HS-5 (cell line): ENCODE measurements at places on chromosomes 3 and 15.
A peak's percentile ranks its signal among the peaks of the same experiment; 100 is the strongest.

DNA sequence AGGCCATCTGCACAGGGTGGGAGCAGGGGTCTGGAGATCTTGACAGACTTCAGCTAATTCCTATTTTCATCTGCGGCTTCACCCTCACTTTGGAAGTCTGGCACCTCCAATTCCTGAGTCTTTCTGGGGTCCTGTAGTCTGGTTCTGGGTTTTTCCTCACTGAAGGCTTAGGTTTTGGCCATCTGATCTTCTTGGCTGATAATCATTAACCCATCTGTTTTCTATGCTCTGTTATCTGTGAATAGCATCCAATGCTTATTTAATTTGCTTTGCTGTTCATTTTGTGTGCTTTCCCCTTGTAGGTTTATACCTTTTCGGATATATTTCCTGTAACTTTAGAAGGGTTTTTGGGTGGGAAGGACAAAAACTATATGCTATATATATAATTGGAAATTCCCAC lies 17.6 kb downstream of the TATDN2 start:
- no peak for DNase-seq

DNA sequence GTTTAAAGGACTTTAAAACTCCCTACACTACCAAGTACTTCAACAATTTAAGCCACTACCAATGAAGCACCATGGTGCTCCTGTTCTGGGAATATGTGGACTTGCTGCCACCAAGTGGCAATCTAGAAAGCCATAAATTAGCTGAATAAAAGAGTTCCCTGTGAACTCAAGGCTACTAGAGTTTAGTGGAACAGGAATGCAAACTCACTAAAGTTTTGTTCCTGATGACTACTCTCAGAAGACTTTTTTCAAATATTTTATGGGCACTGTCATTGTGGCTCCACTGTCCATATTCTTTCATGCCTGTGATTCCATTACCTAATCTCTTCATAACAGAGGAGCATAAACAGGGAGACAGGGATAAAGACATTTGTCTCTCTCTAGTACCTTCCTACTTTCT lies 63.9 kb downstream of the TMCC1 start:
- peak; percentile 85 for DNase-seq

- DNase-seq: no peak
These were observed at the start of gene MPI for GRCh38 chr15:74889883-74890664. Gene MPI, plus strand, starts transcription at chr15:74890042. Its CDS starts 32 bp downstream, at chr15:74890074.

DNA sequence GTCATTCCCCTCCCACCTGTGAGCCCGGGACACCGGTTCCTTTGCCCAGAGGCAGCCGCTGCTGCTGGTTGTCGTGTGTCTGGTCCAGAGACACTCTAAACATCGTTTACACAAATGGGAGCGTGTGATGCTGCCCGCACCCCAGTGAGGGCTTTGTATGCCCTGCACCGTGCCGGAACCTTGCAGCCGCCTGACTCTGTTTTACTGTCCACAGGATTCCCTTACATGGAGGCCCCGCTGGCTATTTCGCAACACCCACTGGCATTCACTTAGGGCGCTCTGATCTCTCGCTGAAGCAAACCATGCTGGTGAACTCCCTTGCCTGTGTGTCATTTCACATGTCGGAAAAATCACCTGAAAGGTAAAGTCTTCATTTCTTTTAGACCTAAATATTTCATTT lies 100.8 kb upstream of the SLC6A6 start:
- no peak for DNase-seq

GRCh38 chr15:28930011-28930410 lies 44.2 kb downstream of the APBA2 start:
- DNase-seq: no peak

DNA sequence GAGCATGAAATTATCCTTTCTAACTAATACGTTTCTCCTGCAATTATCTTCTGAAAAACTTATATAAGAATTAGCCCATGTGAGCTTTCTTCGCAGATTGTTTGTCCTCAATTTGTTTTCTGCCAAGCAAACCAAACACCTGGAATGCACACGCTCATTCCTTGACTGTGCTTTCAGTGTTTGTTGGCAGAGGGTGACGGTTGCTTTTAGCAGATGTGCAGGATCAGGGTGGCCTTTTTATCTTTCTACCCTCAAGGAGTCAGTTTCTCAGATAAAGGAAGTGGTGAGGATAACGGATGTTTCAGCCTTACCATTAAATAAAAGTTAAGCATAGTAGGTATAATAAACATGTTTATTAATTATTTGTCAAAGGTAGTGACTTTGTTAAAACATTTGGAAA lies 15.2 kb downstream of the ARPP21 start:
- no peak for DNase-seq

GRCh38 chr3:143464850-143465249 lies 345.3 kb downstream of the CHST2 start:
- no peak for DNase-seq

DNA sequence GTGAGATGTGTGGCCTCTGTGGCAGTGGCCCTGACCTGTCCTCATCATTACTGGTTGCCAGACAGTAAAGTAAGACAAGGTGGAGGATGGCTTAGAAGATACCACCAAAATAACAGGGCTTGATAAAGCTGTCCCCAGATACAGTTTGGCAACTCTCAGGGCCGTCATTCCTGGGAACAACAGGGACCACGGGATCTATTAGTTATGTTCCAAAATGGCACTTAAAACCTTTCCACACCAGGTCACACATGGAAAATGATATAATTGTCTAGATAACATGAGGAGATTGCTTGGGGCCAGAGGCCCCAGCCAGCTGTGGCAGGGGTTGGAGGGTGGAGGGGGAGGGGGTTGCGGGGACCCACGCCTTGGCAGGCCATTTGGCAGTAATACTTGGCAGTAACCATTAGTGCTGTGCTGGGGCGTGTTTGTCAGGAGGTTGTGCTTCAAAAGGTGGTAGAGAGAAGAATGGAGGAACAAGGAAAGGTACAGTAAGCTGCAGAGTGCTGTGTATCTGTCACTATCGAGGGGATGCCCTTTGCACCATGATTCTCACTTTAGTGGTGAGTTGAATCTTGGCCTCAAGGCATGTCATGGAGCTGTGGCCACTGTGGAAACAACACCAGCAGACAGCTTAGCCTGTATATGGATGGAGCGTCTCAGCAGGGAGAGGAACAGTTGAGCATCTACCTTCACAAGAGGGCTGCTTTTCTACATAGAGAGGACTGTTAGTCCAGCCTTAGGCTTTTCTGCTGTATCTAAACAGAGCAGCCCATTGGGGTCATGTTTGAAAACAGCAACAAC lies 14.0 kb downstream of the PLCL2 start:
- DNase-seq: no peak

DNA sequence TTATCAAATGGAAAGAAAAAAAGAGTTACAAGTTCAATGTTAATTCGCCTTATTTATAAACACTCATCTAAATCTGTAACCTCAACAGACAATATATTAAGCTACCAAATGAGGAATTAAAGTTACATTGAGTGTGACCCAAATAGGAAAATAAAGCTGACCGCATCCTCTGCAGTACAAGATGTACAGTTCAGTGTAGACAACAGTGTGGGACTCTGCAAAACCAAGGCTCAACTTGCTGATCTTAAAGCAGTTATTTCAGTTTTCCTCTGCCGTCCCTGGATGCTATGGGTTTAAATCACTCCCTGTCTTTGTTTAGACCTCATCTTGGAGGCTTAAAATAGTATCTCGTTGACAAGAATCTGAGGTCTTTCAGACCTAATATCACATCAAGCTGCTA lies 458.8 kb downstream of the MECOM start:
- DNase-seq: no peak

- no peak for DNase-seq
These were observed 648.9 kb upstream of the GBE1 start for GRCh38 chr3:82410366-82410765.
